ENCODE measurements at places on chromosomes 3 and 15. TPM values are rescaled to one million over a fixed set of nuclear protein-coding genes. Genes with fewer than 3 reads are reported as not detected.

GRCh38 chr3:184740509-184741258 lies 28.8 kb upstream of the MAGEF1 start:
- peak; percentile 97 for DNase-seq

DNA sequence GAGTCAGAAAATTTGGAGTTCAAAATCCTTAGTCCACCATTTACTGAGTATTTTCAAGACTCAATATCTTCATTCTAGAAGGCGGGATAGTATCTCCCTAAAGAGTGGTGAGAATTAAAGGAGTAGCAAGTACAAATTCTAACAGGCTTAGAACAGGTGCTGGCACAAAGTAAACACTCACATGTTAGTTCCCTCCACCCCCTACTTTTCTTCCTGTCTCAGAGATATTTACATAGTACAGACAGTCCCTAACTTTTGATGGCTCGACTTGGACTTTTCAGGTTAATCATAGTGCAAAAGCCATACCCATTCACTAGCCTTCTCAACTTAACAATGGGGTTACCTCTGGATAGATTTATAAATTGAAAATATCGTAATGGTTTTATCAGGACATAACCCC lies 476.2 kb upstream of the RASGRP1 start:
- DNase-seq, result no peak

ZBED2 gene
- total RNA-seq, result 8.2 TPM

FRMD5 gene
- total RNA-seq, result 2.0 TPM

C2CD4A gene
- total RNA-seq, result 1.3 TPM

USP50 gene
- not detected for total RNA-seq

PARP15 gene
- 0.13 TPM for total RNA-seq
